ENCODE measurements at places on chromosomes 13 and 19.

DNA sequence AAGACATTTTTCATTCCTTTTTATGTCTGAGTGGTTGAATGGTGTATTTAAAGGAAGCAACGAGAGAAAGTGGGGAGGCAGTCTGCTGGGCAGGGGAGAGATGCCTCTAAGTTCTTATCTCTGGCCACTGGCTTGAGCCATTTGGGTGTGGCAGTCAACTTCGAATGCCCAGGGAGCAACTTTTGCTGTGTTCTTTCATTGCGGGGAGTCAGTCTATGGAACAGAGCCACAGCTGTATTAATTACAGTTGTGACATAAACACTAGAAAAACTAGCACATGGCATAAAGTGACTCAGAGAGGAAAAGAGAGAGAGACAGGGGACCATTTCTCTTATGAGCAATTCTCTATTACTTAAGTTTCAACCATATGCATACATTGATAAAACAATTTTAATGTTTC is 40.4 kb upstream of the PDCD5 start:
- no peak for DNase-seq

GRCh38 chr19:33064792-33065550 is at the start of gene RHPN2:
Gene RHPN2, minus strand, starts transcription at chr19:33064888. Its CDS starts 36 bp downstream, at chr19:33064852.
- no peak for DNase-seq

- no peak for DNase-seq
These were observed 7.6 kb upstream of the GMIP start for GRCh38 chr19:19651076-19651475.

DNA sequence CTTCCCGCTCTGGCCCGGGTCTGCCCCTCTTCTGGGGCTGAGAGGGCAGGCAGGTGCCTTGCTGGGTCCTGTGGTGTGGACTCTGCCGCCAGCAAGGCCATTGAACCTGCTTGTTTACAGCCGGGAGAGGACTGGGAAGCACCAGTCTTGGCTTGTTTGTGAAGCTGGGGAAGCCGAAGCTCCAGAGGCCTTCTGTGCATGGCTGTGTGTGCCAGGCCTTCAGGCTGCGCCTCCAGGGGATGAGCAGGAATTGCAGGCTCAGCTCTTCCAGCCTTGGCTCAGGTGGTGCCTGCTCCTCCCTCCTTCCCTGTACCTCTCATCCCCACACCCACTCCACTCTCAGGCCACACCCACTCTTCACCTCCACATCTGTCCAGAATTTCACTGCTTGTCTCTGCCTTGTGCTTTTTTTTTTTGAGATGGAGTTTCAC is 17.5 kb downstream of the NDUFB7 start:
- peak; percentile 27 for DNase-seq

- DNase-seq, result no peak
These were observed 148.1 kb downstream of the VWA8 start for GRCh38 chr13:41812851-41813250.

DNA sequence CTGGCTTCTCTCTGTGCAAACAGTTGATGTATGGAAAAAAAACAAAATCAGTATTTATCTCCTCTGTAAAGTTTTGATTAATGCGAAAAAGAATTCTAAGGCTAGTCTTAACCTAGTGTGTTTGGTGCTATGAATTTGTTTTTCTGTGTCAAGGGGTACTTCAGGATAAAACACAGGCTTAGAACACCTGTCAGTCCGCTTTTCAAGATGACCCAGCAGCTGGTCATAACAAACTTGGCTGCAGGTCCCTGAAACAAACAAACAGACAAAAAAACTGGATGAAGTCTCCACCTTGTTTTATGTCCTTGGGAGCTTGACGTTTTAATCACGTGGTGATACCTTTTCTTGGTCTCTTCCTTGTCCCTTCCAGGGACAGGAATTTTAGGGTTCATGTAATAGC is 689.3 kb downstream of the UQCRFS1 start:
- no peak for DNase-seq

- DNase-seq, result no peak
These were observed 34.2 kb upstream of the PNMA8B start for GRCh38 chr19:46529622-46530451.
